ENCODE measurements at places on chromosomes 6 and 20. TPM values are rescaled to one million over a fixed set of nuclear protein-coding genes. Genes with fewer than 3 reads are reported as not detected.

The DZANK1 gene
- 6.1 TPM for total RNA-seq

The SMPD2 gene
- total RNA-seq = 12.2 TPM

The ME1 gene
- 4.1 TPM for total RNA-seq

The TCFL5 gene
- total RNA-seq = 19.7 TPM

The XRN2 gene
- total RNA-seq = 101 TPM

The C2 gene
- 1.3 TPM for total RNA-seq

- no peak for DNase-seq
These were observed 7.7 kb upstream of the SMIM13 start for GRCh38 chr6:11085758-11086435.

- DNase-seq = no peak
These were observed 221.4 kb downstream of the CDKAL1 start for GRCh38 chr6:20755631-20756030.

GRCh38 chr6:155062866-155063341 lies 67.8 kb downstream of the TIAM2 start:
- no peak for DNase-seq

DNA sequence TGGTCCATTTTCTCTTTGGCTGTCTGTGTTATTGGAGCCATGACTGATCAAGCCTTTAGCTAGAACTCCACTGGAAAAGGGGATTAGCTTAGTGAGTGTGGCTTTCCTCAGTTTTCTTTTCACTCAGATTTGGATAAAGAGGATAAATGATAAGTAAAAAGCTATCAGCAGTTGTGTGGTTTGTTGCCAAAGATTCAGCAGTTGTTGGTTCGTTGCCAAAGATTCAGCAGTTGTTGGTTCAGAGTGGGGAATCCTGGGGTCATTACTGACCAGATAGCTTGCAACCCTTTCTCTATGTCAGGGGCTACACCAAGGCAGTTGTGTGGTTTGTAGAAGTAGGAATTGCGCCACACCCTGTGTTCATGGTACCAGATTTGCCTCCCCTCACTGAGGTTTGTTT lies 107.7 kb upstream of the SCP2D1 start:
- DNase-seq = no peak

DNA sequence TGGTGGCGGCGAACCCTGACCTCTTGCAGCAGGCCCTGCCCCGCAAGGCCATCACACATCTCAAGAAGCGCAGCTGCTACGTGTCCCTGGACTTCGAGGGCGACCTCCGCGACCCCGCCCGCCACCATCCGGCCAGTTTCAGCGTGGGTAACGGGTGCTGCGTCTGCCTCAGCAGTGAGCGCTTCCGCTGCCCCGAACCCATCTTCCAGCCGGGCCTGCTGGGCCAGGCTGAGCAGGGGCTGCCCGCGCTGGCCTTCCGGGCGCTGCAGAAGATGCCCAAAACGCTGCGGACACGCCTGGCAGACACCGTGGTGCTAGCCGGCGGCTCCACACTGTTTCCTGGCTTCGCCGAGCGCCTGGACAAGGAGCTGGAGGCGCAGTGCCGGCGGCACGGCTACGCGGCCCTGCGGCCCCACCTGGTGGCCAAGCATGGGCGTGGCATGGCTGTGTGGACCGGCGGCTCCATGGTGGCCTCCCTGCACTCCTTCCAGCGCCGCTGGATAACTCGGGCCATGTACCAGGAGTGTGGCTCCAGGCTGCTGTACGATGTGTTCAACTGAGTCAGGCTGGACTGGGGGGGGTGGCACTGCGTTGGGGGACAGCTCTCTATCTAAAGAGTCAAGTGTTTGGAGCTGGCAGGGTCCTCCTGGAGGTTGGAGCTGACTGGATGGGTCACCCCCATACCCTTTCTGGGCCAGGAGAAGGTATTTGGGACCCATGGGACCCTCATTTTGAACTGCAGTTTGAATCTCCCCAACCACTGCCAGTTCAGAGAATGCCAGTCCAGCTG lies 1.1 kb downstream of the ACTL10 start:
- peak; percentile 87 for DNase-seq

- no peak for DNase-seq
These were observed 13.2 kb downstream of the SYNGAP1 start for GRCh38 chr6:33433001-33433543.

- no peak for DNase-seq
These were observed 391.9 kb downstream of the CD109 start for GRCh38 chr6:74087899-74088298.

- DNase-seq = peak; percentile 10
These were observed 17.5 kb downstream of the SRC start for GRCh38 chr20:37363221-37364012.

- DNase-seq = no peak
These were observed 55.8 kb upstream of the SMOC2 start for GRCh38 chr6:168385037-168385759.

DNA sequence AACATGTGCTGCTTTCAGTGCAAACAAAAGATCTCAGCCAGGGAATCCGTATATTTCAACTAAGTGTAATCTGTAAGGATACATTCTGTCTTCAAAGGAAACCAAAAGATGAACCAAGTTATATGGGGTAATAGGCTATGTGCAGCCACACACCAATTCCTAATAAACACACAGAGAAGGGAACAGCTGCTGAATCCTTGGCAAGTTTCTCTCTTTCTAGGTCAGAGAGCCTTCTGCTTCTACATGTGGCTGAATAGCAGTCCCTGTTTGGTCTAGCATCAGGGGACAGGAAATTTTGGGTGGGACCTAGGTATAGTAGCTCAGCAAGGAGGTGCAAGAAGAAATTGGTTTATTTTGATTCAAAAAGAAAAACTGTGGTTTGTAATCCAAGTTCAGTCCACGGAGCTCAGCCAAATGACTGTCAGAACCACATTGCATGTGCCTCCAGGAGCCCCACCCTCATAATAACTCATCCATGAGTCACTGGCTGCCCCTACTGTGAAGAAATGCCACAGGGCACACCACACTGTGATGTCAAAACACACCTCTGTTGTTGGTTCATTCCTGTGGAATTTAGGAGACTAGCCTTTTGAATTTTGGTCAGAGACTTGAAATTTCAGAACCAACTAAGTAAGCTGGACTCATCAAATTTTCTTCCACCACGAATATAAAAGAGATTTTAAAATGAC lies 21.1 kb downstream of the SPTLC3 start:
- DNase-seq = no peak

- no peak for DNase-seq
These were observed 71.5 kb downstream of the EPB41L2 start for GRCh38 chr6:130991422-130992137.

- peak; percentile 59 for DNase-seq
These were observed 128.9 kb upstream of the ZNF184 start for GRCh38 chr6:27601668-27602254.

- DNase-seq = peak; percentile 61
These were observed at the start of gene OLIG3 for GRCh38 chr6:137494281-137494987. OLIG3 (minus strand) TSS chr6:137494394; CDS start chr6:137494170, 224 bp downstream.

DNA sequence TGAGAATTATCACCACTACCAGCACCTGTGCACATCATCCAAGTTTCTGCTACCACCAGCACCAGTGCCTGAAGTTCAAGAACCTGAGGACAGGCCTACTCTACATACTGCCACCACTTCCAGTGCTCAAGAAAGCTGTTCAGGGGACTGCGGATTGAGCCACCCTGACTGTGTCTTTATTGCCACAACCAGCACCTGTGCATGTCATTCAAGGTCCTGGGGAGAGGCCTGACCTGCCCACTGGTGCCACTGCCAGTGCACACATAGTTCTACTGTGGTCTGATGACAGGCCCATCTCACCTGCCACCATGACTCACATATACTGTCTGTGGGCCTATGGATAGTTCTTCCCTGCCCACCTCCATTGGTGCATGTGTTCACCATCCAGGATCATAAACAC lies 559.4 kb downstream of the COL12A1 start:
- DNase-seq = no peak

DNA sequence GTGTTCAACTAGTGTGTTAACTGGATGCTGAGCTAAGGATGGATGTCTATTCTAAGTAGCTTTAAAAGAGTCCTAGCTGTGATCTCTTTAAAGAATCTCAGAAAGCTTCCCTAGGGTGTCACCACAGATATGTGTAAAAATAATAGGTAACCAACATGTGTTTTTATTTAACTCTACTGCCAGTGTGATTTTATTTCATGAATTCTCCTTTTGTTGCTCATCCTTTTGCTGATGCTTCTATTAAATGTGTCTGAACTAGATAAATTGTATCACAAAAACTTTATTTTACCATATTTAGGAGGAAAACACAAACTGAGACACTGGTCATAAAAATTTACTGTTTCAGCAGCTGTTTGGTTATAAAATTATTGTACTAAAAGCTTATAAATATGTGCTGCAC lies 809.4 kb upstream of the CITED2 start:
- no peak for DNase-seq

GRCh38 chr20:8094415-8094818 lies 37.6 kb upstream of the PLCB1 start:
- DNase-seq = no peak

DNA sequence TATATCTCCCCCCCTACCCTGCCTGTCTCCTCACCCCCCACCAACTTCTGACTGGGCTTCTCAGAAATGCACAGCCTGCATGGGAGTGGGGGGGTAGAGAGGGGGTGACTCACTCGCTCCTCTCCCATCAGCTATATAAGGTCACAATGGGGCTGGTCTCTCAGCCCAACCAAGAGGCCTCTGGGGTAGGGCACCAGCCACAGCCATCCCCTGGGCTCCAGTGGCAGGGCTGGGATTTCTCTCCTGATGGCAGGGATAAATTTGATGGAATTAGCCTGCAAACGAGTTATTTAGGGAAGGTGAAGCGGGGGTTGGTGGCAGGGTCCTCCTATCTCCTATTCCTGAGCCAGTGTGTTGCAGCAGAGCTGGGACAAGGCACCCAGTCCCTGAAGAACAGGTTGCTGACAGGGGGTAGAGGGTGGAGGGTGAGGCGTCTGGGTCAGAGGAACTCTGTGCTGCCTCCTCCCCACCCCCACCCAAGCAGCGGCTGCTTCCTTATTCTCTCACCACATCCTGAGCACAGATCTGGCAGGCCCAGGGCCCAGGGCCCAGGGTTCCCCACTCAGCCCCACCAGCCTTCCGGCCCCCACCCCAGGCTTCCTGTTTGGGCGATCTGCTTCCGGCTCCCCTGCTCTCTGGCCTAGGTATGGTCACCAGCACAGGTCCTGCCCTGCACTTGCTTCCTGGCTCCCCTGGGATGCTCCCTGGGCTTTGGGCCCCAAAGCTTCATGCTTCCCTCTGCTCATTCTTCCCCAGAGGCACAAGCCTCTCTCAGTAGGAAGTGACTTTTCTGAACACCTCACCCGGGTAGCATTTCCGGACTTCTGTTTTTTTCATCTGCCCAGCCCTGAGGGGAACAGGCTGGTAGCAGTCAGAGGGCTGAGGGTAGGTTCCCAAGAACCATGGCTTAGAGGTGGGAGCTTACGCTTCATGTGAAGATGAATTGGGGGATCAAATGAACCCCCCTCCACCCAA lies 4.0 kb downstream of the PPP1R18 start:
- peak; percentile 42 for DNase-seq

GRCh38 chr6:15386110-15386755 lies 140.4 kb downstream of the JARID2 start:
- DNase-seq = no peak

DNA sequence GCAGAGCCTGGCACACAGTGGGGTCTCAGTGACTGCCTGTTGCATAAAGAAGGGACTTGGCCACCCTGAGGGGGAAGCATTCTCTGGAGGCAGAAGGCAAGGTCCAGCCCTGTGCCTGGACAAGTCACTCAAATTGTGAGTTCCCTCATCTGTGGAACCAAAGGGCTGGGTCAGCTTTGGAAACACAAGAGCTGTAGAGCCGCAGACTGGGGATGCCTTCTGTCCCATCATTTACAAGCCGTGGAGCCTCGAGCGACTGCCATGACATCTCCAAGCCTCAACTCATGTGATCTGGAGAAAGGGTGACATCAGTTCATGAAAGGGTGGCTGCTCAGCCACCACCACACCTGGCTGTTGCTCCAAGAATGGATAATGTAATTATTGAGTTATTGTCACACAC lies 20.4 kb upstream of the SIRPD start:
- no peak for DNase-seq

GRCh38 chr20:10653599-10654249 lies 20.1 kb downstream of the JAG1 start:
- DNase-seq = no peak

- DNase-seq = peak; percentile 29
These were observed 15.4 kb upstream of the STMND1 start for GRCh38 chr6:17086469-17086868.

DNA sequence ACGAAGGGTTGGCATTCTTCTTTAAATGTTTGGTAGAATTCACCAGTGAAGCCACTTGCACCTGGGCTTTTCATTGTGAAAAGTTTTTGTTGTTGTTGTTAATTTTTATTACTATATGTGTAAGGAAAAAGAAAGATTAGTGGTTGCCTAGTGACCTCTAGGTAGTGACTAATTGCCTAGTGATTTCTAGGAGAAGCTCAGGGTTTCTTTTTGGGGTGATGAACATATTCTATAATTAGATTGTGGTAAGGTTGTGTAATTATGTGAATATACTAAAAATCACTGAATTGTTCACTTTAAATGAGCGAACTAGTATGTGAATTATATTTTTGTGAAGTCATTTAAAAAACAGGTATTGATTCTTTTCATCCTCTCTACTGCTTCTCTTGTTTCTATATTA lies 123.8 kb upstream of the TMEM170B start:
- DNase-seq = no peak

DNA sequence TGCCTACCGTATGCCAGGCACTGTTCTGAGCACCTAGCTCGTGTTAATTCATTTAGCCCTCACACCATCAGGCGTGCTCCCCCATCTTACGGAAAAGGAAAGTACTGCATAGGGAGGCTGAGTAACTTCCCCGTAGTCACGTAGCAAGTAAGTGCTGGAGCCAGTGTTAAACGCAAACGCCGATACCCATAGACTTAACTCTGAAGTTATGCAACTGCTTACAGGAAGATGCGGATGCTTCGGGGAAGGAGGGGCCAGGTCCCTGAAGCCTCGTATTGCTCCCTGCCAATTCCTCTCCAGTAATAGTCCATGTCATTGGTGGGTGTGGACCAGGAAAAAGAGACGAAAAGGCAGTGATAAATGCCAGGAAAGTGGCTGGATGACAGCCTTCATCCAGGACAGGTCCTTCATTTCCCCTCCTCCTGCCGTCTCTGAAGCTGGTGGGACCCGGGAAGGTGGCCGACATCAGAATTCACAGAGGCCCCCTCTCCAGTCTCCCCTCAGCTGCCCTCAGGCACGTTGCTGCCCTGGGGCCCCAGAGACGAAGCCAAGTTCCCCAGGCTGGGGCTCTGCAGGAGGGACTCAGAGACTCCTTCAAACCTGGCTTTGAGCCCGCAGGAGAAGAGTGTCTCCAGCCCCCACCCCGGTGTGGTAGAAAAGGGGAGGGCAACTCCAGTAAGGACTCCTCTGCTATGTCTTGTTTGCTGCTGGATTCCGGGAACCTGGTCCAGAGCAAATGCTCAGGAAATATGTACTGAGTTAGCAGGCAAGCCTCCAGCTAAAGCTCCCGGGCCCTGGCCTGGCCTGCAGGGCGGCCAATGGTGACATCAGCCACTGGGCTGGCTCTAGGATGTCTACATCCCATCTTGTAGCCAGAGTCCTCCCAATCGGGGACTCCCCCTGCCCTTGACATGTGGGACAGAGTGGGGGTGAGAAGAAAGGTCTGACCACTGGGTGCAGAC lies 37.8 kb downstream of the RAB44 start:
- DNase-seq = no peak

GRCh38 chr20:36102809-36103596 lies 51.5 kb upstream of the EPB41L1 start:
- no peak for DNase-seq

All from WTC11 (cell line).